ENCODE measurements at places on chromosomes 5 and 9. TPM values are rescaled to one million over a fixed set of nuclear protein-coding genes. Genes with fewer than 3 reads are reported as not detected.

The ZDHHC11B gene
- total RNA-seq = 86.9 TPM

The FAT2 gene
- total RNA-seq = not detected

The LRRC26 gene
- not detected for total RNA-seq

The KCNMB1 gene
- total RNA-seq = 0.80 TPM

The PCDHGA12 gene
- total RNA-seq = 15.1 TPM

The FSD1L gene
- 33.2 TPM for total RNA-seq

The LCN12 gene
- total RNA-seq = 12.5 TPM

The IL13 gene
- total RNA-seq = 0.44 TPM

The IPPK gene
- 16.2 TPM for total RNA-seq

The FOXD4L3 gene
- total RNA-seq = 1.8 TPM

The CMBL gene
- 32.9 TPM for total RNA-seq

The CDX1 gene
- total RNA-seq = not detected

The CDC25C gene
- not detected for total RNA-seq

The NSMF gene
- total RNA-seq = 209 TPM

The IFNB1 gene
- total RNA-seq = not detected

The PCDHA6 gene
- total RNA-seq = 9.7 TPM

The EIF4EBP3 gene
- total RNA-seq = 4.5 TPM

The IFNA21 gene
- not detected for total RNA-seq

The IGFBPL1 gene
- total RNA-seq = 1.5 TPM

The PLCXD3 gene
- total RNA-seq = 13.9 TPM

The ORM2 gene
- not detected for total RNA-seq

The TAF11L10 gene
- 1.1 TPM for total RNA-seq

The CTXN3 gene
- 23.7 TPM for total RNA-seq

The PCDHGB3 gene
- 9.1 TPM for total RNA-seq

The SPATA31D4 gene
- not detected for total RNA-seq

The TRAPPC13 gene
- 39.0 TPM for total RNA-seq

The ZNF608 gene
- 22.8 TPM for total RNA-seq

The TJP2 gene
- total RNA-seq = 94.4 TPM

The EDIL3 gene
- total RNA-seq = 130 TPM

The GTF3C4 gene
- 18.6 TPM for total RNA-seq

Data from dorsolateral prefrontal cortex (tissue), 122 donors.